ENCODE measurements at places on chromosomes 1 and 21.
A peak's percentile ranks its signal among the peaks of the same experiment; 100 is the strongest.

GRCh38 chr1:175168782-175169181 is 23.8 kb downstream of the KIAA0040 start:
- peak; percentile 8 for DNase-seq

DNA sequence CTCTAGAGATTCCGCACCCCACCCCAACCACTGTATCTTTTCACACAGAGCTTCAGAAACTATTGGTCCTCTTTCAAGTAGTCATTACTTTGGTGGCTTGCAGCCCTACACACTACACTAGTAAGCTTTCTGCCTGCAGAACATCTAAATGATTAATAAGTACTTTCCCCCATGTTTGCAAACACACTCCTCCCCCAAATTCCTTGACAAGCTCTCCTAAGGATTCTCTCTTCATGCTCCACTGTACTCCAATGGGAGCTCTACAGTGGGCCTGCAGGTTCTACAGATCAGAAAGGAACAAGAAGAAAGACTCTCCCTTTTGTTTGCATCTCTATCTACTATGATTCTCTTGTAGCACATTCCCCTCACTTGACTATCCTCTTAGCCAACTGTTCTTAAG is 16.3 kb upstream of the NUF2 start:
- no peak for DNase-seq

- DNase-seq = no peak
Observed at GRCh38 chr1:166903232-166903631, 27.2 kb upstream of the TADA1 start.

- DNase-seq = no peak
Observed at GRCh38 chr21:31233711-31234110, 110.3 kb downstream of the TIAM1 start.

DNA sequence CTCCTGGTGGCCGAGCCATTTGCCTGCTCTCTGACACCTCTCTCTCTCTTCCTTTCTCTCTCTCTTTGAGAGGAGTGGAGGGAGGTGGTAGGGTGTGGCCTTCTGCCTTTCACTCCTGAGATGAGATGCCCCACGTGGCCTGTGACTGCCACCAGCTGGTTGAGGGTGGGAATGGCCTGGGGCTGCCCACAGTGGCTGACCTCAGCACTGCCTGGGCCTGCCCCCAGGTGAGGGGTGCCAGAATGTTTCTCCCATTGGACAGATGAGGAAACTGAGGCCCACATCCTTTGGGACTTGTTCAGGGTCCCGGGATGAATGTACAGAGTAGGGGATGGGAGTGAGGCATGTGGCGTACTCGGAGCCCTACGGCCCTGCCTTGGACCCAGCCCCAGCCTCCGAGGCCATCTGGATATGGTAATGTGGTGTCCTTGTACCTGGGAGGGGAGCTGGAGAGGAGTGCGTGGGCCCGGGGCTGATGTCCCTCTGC is 12.7 kb upstream of the C1orf167 start:
- DNase-seq = peak; percentile 4

GRCh38 chr1:19752083-19752696 is 47.5 kb downstream of the TMCO4 start:
- DNase-seq = no peak

DNA sequence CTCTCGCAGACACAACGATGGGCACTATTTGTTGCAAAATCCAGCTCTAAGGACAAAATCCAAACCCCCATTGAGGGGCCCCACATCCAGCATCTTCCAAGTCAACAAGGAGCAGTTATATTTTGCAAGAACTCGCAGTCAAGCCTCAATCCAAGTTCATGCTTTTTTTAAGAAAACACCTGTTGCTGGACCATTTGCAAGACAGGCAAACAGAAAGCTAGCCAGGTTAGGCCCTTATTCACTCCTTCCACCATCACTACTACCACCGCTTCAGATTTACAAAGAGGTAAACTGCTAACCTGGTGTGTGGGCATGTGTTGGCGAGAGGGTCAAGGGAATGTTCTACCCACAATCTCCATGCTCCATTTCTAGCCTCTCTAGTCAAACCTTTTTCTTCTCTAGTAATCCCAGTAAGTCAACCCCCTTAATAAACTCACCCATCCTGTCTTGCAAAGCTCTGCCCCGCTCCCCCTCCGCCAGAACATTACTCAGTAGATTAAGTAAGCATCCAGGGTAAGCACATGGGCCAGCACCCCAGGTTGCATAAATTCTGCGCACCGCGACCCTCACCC is 703 bp downstream of the ERI3 start:
- no peak for DNase-seq

DNA sequence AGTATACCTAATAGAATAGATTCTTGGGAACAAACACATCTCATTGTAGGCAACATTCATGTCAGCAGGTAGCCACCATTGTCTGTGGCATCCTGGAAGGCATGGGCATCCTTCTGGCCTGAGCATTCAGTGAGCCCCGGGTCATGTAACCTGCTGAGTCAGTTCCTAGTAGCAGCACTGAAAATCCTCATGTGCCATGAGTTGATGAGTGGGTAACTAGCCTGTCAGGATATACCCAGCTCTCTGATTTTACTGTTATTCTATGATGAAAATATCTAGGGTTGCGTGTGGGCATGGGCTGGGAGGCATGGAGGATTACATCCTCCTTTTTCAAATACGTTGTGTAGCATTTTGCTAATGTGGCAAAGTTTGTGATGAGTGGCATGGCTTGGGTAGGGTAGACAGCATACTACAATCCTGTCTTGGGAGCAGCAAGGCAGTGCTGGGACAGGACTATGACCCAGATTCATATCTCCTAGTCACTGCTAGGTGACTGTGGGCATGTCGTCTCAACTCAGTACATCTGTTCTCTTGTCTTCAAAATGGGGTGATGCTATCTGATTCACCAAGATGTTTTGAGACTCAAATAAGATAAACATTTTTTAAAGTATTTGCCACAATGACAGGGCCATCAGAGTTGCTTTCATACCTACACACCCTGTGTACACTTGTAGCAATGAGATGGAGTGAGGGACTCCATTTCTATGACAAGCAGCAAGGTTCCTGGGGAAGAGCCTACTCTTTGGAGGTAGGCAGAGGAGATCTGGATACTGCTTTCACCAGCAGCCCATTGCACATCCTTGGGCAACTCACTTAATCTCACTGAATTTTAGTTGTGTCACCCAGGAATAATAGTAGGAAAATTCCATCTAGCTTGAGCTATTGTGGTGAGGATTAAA is 62.5 kb downstream of the CD58 start:
- DNase-seq = no peak

DNA sequence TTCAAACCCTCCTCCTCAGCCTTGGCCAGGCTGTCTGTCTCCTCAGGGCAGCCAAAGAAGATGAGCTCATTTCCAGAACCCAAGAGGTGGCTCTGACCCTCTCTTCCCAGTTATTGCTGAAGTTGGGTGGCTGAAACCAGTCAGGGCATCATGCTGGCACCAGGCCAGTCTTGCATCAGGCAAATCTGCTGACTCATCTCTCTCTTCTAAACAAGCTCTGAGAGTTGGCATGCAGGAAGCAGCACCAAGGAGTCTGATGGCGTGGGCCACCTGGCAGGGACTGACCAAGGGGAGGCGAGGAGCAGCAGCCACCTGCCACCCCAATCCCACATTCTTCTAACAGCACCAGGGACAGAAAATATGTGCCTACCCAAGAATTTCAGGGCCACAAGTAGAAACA is 104.8 kb upstream of the ATP1A1 start:
- no peak for DNase-seq

DNA sequence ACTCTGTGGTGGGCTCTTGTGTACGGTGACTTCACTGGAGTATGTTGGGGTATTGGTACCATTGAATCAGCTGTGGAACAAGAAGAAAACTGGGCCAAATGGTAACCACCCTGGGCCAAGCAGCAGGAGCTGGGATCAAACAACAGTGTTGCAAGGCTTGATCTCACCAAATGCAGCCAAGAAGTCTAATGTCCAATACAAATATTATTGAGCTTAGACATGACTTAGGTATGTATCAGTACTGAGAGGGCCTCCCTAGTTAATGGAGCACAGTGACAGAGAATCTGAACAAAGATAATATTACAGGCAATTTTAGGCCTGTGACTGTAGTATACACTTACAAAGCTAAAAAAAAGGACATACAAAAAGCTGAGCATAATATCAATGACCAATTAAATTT is 604.8 kb downstream of the PLA2G4A start:
- DNase-seq = no peak

GRCh38 chr1:42913426-42914091 is 45.1 kb downstream of the SLC2A1 start:
- DNase-seq = peak; percentile 69

DNA sequence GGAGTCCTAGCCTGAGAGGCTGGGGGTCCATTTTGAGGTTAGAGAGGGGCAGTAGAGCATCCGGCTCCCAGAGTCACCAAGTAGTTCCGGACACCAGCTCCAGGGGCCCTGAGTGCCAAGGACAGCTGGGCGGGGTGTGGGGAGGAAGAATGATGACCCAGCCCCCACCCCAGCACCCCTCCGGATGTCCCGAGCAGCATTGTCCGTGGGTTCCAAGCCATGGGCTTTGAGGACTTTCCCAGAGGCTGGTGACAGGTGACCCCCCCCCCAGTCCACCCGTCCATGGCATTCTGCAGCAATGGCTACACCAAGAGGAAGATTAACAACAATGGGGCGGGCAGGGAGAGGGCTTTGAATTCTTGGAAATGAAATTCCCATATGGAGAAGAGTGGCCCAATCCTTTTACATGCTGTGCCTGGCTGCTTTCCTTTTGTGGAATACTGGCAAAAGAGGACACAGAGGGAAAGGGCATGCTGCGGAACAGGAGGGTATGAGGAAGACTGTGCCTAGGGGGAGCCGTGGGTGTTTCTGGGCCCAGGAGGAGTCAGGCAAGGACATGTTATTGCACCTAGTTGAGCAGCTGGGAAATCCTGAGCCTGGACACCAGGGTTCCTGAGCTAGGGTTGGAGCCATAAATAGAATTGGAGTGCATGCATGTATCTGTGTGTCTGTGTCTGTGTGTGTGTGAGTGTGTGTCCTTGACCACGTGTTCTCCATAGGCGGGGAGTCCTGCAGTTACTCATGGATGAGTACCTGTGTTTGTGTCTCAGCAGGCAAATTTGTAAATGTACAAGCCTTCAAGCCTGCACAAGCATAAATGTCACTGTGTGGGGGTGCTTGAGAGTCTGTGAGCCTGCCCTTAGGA is 956 bp downstream of the ATP1A2 start:
- no peak for DNase-seq

DNA sequence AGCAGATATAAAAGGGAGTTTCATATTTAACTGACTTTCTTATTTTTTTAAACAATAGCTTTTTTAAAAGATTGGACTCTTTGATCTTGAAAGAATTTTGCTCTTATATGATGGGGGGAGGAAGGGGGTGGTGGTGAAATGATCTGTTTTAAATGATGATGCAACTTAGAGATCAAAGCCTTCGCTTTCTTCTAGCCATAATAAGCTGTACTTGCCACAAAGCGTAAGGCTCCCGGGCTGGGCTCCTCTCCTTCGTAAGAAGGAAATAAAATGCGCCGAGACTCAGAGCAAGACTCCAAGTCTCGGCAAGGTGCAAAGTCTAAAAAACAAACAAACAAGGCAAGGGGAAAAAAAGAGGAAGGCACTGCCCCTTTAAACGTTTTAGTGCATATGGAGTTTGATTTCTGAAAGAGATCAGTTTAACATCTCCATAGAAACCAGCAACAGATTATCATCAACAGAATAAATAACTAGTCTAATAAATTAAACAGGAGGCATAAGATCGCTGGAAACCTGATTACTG is 3.3 kb downstream of the CASZ1 start:
- no peak for DNase-seq

- no peak for DNase-seq
Observed at GRCh38 chr1:10380594-10381275, 18.1 kb upstream of the PGD start.

GRCh38 chr21:33229784-33230544 is at the start of gene IFNAR2:
Gene IFNAR2 (plus strand): TSS chr21:33229938. CDS start chr21:33241923, 11,985 bp downstream.
- DNase-seq = peak; percentile 40

DNA sequence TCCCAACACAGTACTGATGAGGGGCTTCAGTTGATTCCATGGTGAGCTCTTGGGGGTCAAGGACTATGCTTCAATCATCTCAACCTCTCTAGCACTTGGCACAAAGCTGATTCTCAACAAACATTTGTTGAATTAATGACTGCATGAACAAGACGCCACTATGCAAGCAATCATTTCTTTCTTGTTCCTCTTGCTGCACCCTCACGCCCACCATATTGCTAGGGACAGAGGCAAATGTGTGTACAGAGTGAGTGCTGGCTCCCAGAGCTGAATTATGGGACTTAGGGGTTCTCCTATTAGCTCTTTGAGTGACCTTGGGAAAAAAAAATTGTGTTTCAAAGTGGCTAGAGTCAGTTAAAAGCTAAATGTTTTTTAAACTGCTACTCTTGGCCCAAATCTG is 2.5 kb downstream of the ADAR start:
- DNase-seq = no peak

DNA sequence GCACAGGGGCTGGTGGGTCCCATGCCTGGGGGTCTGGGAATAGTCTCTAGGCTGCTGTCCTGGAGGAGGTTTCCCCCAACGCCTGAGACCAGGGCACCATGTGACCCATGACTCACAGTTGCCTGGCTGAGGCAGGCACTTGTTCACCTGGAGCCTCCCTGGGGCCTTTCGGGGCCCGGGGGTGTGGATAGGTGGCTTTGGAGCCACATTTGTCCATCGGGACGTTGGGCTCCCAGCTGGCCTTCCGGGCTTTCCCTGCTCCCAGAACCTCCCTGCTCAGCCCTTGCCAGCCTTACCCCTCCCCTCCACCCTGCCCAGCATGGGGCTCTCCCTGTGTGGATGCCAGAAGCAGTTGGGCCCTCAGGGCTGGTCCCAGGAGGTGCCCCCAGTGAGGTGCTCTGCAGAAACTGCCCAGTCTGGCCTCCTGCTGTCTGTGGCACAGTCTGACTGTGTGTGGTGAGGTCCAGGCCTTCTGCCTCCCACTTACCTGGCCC is 14.2 kb downstream of the COL6A1 start:
- no peak for DNase-seq

GRCh38 chr1:205595861-205596260 is 36.0 kb downstream of the ELK4 start:
- no peak for DNase-seq

- no peak for DNase-seq
Observed at GRCh38 chr1:87682565-87682964, 353.9 kb downstream of the LMO4 start.

DNA sequence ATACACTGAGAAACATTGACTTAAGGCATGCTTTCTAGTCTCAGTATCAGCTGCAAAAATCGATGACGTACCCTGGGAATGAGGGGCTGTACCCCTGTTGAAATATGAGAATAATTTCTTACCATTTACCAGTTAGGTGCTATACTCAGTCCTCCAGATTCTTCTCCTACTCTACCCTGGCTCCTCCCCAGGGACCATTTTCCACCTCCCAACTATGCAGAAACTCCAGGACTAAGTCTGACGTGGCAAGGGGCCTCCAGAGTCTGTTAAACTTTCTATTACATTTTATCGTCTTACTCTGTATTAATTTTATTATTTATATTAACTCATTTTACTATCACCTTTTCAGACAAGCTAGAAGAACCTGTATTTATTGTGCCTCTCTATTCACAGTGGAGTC is 124.3 kb downstream of the CYYR1 start:
- no peak for DNase-seq
